Kidney glomerular epithelial cell (primary cell): ENCODE measurements at places on chromosomes 6 and 20.
A peak's percentile ranks its signal among the peaks of the same experiment; 100 is the strongest.

- peak; percentile 66 for DNase-seq
Measured at GRCh38 chr6:137665342-137665934, 171.2 kb upstream of the OLIG3 start.

- DNase-seq = no peak
Measured at GRCh38 chr6:45880159-45880558, 135.5 kb downstream of the CLIC5 start.

DNA sequence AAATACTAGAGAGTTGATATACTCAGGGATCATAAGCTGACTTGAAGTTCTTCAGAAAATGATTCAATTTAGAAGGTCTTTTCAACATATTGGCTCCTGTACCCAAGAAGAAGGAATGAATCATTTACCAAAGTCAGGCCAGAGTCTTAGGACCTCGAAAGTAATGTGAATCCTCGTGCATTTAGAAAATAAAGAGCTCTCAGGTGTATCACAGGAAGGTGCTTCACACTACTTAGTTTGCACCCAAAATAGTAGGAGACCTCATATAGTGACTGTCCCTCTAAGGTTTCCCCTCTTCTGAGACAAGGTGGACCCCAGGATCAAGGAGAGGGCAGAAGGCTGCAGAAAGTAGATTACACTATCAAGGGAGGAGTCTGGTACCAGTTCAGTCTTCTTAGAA, 71.8 kb downstream of the F13A1 start:
- no peak for DNase-seq

DNA sequence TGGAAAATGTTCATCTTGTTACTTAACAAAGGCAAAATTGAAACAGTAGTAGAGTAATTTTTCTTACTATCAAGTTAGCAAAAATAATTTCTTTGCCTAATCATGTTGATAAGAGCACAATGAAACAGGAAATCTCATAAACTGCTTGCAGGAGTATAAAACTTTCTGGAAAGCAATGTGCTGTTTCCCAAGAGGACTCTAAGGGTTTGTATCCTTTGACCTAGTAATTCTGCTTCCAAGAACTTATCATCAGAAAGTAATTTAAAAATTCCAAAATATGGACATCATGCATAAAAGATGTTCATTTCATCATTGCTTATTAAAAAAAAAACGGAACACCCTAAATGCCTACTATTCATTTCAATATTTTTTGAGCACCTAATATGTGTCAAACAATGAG, 46.1 kb upstream of the TNFAIP3 start:
- DNase-seq = no peak

GRCh38 chr6:33610779-33611732, 10.1 kb upstream of the ITPR3 start:
- no peak for DNase-seq
